ENCODE measurements at places on chromosomes 7 and 10.

DNA sequence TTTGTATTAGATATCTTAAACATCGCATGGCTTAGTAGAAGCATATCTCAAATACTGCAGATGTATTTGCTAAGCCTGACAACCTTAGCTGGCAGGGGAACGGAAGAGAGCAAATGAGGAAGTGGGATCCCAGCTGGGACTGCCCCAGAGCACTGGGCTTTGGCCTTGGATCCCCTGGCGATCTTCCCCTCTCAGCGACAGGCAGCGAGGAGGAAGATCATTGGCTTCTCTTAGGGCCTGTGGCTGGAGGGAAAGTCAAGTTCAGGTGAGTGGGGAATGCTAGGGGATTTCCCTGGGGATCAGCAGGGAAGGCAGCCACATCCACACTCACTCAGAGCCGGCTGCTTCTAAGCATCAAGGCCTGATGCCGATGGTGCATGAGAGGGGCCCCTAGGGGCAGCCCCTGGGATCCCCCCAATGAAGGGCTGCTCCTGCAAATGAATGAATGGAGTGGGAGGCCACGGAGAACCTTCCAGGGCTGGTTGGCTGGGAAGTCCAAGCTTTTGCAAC is 42.0 kb downstream of the LYZL2 start:
- DNase-seq, result no peak

- DNase-seq, result no peak
Measured at GRCh38 chr7:45069444-45070253, 19.1 kb downstream of the NACAD start.

DNA sequence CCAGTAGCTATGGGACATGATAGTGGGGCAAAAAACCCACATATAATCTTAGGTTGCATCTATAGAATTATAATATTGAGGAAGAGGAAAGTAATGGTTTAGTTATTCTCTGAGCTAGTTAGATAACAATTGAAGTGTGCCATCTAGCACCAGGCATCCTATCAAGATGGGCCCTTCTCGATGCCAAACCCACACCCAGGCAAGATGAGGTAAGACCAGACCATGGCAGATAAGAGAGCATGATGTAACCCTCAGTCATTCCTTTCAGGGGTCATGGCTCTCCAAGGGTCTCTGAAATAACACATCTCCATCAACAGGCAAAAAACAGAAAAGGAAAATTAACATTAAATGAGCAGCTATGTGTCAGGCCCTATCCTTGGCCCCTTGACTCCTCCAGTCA is 128.7 kb downstream of the SH3PXD2A start:
- DNase-seq, result no peak

DNA sequence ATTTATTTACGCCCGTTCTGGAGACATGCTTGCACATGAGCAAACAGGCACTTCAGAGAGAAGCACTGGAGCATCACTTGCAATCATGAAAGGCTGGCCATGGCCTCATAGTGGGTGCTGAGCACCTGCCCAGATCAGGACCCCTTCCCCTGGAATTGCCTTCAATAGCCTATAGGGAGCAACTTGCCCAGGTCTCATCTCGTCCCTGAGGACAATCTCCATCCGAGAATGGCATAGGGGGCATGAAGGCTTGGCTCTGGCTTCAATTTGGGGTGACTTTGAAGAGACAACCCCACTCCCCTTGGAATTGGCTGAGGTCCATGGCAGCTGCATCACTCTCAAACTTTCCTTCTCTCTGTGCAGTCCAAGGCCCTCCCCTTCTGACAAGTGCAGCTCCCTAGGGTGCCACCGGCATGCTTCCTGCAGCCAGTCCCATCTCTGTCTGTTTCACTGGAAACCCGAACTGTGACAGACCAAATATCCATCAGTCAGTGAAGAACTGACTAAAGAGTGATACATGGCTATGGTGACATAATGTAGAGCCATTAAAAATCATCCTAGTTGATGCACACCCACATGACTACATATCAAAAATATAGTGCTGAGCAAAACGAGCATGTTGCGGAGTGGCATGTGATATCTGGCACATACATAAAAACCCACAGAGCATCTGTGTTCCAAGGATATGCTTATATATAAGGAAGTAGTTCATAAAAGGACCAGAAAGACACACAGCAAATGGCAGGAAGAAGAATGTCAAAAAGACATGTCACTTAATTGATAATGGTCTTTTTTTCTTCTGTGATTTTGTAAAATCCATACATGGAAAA is 12.4 kb downstream of the GDF2 start:
- no peak for DNase-seq

DNA sequence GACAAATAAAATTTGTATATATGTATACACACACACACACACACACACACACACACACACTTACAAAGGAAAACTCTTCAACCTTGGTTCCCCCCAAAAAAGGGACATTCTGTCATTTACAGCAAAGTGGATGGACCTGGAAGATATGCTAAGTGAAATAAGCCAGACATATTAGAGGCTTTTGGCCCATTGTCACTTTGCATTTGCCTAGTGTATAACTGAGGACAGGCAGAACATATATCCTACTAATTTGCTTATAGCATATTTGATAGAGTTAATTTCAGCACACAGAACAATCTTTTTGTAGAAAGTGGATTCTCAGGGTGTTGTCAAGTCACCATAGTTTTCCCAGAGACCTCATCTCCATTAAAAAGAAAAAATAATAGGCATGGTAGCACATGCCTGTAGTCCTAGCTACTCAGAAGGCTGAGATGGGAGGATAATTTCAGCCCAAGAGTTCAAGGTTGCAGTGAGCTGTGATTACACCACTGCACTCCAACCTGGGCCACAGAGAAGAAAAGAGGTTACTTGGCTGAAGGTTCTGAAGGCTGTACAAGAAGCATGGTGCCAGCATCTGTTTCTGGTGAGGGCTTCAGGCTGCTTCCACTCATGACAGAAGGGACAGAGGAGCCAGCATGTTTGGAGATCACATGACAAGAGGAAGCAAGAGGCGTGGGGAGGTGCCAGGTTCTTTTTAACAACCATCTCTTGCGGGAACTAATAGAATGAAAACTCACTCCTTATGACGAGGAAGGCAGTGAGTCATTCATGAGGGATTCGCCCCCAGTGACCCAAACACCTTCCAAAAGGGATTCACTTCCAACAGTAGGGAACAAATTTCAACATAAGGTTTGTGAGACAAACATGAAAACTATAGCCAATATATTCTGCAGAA is 135.6 kb downstream of the TMEM168 start:
- DNase-seq, result no peak

- DNase-seq, result peak; percentile 20
Measured at GRCh38 chr10:21807180-21807579, 196.3 kb downstream of the DNAJC1 start.

DNA sequence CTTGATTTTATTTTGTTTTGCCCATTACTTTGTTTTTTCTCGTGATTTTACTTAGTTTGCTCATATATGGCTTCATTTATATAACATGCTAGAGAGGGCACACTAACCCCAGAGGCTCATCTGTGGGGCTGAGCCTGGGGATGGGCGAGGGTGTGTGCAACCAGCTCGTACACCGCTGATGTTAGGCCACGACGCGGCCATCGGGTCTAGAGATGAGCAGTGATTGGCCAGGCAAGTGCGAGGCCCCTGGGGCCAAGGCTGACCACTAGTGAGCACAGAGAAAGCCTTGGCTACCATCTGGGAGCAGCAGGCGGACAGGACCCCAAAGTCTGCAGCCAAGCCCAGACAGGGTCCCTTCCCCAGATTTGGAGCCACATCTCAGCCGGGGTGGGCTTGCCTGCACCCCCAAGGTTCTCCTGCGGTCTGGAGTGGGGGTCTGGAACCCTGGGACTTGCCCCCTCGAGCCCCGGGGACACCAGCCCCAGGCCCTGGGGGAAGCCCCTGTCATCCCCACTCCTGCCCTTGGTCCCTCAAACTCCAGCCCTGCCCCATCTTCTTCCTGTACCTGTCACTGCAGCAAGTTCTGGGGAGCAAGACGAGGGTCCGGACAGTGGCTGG is 3.7 kb downstream of the FUOM start:
- no peak for DNase-seq

DNA sequence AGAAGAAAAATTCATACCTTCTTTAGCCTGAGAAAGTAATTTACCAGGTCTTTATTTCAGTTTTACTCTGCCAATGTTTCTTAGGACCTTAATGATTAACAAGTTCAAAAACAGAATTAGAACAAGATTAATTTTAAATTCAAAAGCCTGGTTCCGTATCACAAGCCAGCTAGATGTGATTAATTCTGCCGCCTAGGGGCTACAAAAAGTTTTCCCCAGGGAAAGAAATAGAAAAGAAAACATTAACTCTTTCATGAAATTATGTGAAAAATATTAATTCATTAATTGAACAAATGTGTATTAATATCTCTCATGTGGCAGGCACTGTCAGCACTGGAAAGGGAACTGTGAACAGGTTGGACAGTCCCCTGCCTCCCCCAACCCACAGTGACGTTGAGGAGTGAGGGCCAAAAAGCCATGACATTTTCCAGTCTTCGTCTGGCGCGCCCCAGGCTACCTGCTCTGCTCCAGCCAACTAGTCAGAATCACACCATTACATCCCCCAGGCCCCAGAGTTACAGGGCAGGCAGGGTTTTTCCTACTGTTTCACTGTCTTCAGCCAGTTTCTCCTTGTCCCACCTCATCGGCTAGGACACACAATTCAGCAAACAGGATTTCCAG is 20.1 kb downstream of the TMEM176A start:
- no peak for DNase-seq

DNA sequence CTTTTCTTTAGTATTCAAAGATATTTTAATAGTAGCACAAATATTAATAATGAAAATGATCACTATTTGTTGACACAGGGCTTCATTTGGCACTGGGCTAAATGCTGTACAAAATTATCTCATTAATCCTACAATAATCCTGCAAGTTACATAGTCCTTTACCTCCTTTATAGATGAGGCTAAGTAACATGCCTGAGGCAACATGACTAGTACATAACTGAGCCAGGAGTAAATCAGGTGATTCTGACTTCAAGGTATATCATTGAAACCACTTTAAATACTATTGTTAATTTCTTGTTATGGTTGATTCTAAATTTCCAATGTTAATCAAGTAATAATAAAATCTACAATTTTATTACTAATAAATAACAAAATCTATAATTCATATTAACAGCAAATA is 39.8 kb downstream of the SEM1 start:
- DNase-seq, result no peak

GRCh38 chr10:131810805-131811629 is 89.8 kb upstream of the PPP2R2D start:
- no peak for DNase-seq

GRCh38 chr7:66913118-66914037 is 7.6 kb upstream of the TMEM248 start:
- DNase-seq, result no peak

- DNase-seq, result no peak
Measured at GRCh38 chr7:22319424-22320403, 37.2 kb downstream of the RAPGEF5 start.

GRCh38 chr7:92602352-92603088 is 12.3 kb upstream of the FAM133B start:
- DNase-seq, result no peak

GRCh38 chr10:50440489-50440888 is 183.3 kb downstream of the SGMS1 start:
- no peak for DNase-seq

- no peak for DNase-seq
Measured at GRCh38 chr10:85606401-85606800, 760.2 kb downstream of the GRID1 start.

GRCh38 chr7:135736586-135737305 is 8.8 kb upstream of the SLC13A4 start:
- no peak for DNase-seq

DNA sequence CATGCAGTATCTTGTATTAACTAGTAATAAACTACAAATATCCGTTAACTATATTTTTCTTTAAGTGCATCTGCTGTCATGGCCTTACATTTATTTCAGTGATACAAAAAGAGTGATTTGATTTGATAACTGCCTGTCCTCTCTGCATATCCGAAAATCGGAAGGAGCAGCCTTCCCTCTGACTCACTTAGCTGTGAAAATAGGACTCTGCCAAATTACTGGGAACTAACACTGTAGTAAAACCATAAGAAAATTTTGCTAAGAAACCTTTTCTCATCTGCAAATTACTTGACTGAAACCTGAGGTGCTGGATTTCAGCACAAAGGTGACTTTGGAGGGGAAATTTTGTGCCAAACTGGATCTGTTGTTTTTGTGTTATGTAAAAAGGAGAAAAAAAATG is 176.6 kb upstream of the MKLN1 start:
- no peak for DNase-seq

GRCh38 chr10:91713461-91714072 is 80.7 kb upstream of the PPP1R3C start:
- no peak for DNase-seq

- no peak for DNase-seq
Measured at GRCh38 chr7:43390576-43390975, 192.3 kb upstream of the STK17A start.

DNA sequence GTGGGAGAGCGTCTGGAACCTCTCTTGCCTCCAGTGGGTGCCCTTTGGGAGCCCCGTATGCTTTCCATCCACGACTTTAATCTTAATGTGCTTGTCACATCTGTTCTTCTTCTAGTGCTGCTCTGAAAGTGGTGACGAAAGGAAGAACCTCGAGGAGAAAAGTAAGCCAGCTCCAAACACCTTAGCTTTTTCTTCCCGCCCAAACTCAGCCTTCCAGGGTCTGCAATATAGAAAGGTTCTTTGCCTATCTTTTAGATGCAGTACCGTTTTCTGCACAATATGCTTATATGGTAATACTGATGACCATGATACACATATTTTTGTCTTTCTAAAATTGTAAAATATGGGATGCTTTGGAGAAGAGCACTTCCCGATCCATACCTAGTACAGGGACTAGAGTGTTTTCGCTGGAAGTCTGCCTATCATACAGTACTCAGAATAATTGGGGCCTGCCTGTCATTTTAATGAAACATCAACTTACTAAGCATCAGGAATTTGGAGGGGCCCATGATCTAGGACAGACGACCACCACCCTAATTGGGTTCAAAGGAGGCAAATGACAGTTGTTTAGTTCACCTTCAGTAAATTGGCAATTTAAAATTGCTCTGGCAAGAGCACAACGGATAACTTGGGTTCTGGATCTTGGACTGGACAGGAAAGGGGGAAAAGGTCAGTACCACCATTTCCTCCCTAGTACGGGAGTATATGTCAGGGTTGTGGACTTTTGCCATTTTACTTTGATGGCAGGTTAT is 884 bp downstream of the RINT1 start:
- DNase-seq, result no peak

DNA sequence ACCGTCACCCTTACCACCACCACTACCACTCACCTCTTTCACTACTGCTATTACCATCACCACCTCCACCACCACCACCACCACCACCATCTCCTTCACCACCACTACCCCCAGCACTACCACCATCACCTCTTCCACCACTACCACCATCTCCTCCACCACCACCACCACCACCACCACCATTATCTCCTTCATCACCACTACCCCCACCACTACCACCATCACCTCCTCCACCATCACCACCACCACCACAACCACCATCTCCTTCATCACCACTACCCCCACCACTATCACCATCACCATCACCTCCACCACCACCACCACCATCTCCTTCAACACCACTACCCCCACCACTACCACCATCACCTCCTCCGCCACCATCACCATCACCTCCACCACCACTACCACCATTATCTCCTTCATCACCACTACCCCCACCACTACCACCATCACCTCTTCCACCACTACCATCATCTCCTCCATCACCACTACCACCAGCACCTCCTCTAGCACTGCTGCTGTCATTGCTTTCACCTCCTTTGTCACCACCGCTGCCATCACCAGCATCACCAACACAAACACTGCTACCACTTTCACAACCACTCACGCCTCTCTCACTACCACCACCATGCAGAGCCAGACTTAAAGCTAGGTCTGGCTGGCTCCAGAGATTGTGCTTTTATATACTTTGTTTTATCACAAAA is 109.3 kb downstream of the ICA1 start:
- no peak for DNase-seq

All from Jurkat, Clone E6-1 (cell line).